ENCODE measurements at places on chromosomes 2 and 18. TPM values are rescaled to one million over a fixed set of nuclear protein-coding genes. Genes with fewer than 3 reads are reported as not detected.

Gene RAMP1
- polyA plus RNA-seq: 14.3 TPM

Gene EMILIN1
- polyA plus RNA-seq: 74.1 TPM

Gene TUBA4B
- 12.2 TPM for polyA plus RNA-seq

Gene GPR45
- not detected for polyA plus RNA-seq

Gene TMEM200C
- polyA plus RNA-seq: 0.21 TPM

Gene HRH4
- polyA plus RNA-seq: 0.19 TPM

Gene MARCHF4
- 0.04 TPM for polyA plus RNA-seq

Gene UGT1A4
- polyA plus RNA-seq: 0.02 TPM

Gene ATG16L1
- 10.9 TPM for polyA plus RNA-seq

Gene CIDEA
- polyA plus RNA-seq: not detected

Gene TM4SF20
- 0.09 TPM for polyA plus RNA-seq

Gene IL36G
- 0.14 TPM for polyA plus RNA-seq

Gene EVX2
- polyA plus RNA-seq: not detected

Gene SNORC
- 1.6 TPM for polyA plus RNA-seq

Gene SPEG
- 3.7 TPM for polyA plus RNA-seq

Gene GALNT13
- polyA plus RNA-seq: 1.0 TPM

Gene RGPD6
- 6.2 TPM for polyA plus RNA-seq

Gene SIX3
- 0.02 TPM for polyA plus RNA-seq

Gene CBLN2
- polyA plus RNA-seq: not detected

Gene EMILIN2
- polyA plus RNA-seq: 13.5 TPM

Gene GBX2
- polyA plus RNA-seq: 0.17 TPM

Gene SCYGR1
- polyA plus RNA-seq: not detected

Gene TEKT4
- polyA plus RNA-seq: 3.3 TPM

Gene MRPL33
- polyA plus RNA-seq: 153 TPM

Gene CTAGE1
- polyA plus RNA-seq: not detected

Gene MSTN
- 0.37 TPM for polyA plus RNA-seq

Gene AQP12A
- polyA plus RNA-seq: not detected

Gene DUSP2
- 3.5 TPM for polyA plus RNA-seq

Gene SKOR2
- polyA plus RNA-seq: not detected

Gene DSC2
- polyA plus RNA-seq: 7.2 TPM

Gene RESP18
- not detected for polyA plus RNA-seq

Gene HOXD13
- polyA plus RNA-seq: not detected

Gene FNDC4
- 2.8 TPM for polyA plus RNA-seq

Measured in lung (tissue), 17 donors.